ENCODE measurements at places on chromosomes 2 and 18.

DNA sequence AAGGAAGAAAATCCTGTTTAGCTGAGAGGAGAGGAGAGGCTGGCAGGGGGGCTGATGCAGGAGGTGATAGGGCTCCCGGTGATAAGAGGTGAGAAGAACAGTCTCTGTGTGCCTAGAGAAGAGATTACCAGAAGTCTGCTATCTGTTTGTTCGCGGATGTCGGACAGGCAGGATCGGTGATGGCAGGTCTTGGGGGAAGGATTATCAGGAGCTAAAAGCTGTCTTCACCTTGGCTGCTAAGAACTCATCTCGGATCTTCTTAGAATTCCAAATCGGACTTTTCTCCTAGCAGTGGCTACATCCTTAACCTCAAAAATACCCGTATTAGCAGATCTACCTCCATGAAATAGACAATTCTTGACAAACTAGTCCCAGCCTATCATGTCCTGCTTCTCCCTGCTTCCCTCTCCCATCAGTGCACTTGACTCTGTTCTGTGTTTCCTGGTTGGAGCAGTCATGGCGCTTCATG lies 282.1 kb upstream of the TRIB2 start:
- DNase-seq, result no peak

DNA sequence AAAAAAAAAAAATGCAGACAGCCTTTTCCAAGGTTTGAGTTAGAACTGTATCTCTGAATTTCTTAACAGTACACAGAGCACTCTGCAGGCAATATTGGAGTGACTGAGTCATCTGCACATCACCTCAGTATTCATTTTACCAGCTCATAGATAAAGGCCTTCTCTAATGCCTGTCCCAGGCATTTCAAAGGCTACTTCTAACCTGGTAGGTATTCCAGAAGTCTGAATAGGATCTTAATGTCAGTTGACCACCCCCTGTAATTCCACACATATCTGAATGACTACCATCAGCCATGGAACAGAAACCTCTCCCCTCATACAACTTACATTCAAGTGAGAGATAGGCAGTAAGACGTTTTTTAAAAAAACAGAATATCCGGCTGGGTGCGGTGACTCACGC lies 9.0 kb downstream of the METTL21A start:
- DNase-seq, result no peak

GRCh38 chr2:18282026-18282425 lies 278.4 kb downstream of the RDH14 start:
- DNase-seq, result no peak

DNA sequence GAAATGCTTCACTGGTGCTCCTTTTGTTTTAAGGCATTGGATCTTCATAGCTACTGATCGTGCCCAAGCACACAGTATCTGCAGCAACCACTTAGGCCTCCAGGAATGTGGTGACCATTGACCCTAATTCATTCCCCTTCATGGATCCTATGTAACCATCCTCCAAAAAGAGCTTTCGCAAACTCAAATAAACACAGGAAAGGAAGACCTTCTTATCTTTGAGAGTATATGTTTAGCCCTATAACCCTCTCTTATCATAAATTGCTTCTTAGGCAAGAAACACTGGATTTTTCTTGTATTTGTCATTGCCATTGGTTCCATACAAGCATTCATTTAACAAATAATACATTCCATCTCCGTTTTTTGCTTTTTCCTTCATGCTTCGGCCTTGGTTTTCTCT lies 4.1 kb upstream of the TTR start:
- no peak for DNase-seq

All from right kidney (tissue), 9 donors.